Activated CD4-positive, alpha-beta memory T cell treated with anti-CD3 and anti-CD28 coated beads, Interleukin-2, amount 10 ng/mL, durations not matched to agents 7 days and 5 days (primary cell): ENCODE measurements at places on chromosomes 5 and 9. TPM values are rescaled to one million over a fixed set of nuclear protein-coding genes. Genes with fewer than 3 reads are reported as not detected.

The OTP gene
- not detected for total RNA-seq

DNA sequence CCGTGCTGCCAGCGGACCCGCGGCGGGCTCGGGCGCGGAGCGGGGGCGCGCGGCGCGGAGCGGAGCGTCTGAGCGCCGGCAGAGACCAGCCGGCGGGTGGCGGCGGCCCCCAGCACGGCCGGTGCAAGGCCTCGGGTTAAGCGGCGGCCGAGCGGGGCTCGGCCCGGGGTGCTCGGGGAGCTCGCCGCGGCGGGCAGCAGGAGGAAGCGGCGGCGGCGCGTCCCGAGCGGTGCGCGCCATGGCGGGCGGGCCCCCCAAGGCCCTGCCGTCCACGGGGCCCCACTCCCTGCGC is 150 bp downstream of the SNX30 start:
- no peak overlapping the region for H3K4me3 ChIP-seq
- H3K27me3 ChIP-seq: peaks cover 8% of the 10 kb centered on the region
- peaks cover 61% of the 10 kb centered on the region for H3K4me1 ChIP-seq
- H3K27ac ChIP-seq: no peak overlapping the region

The DOCK8 gene
- total RNA-seq: 370 TPM

DNA sequence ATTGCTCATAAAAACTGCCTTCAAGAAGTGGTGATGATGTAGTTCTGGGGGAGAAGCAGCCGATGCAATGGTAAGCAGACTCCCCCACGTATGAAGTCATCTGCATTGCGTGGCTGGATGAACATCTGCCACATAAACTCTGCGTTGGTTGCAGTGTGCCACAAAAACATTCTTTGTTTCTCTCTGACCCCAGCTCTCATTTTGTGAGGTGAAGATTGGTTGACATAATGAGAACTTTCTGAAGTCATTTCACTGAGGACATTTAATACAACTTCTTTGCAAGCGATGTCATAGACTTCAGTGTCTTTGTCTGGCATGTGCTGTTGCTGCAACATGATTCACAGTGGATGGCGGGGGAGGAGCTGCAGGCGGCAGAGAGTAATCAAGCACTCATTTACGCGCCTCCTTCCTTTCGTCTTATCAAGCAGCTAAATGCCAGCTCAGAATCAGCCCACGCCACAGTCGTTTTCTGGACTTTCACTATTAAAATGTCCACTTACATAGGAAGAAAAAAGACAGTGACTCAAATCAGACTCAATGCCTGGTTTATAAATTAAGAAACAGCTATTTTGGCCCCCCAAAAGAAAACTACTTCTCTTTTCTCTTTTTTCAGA is 91.5 kb upstream of the NFIL3 start:
- H3K4me1 ChIP-seq: peaks cover 5% of the 10 kb centered on the region
- H3K4me3 ChIP-seq: no peak overlapping the region
- H3K27ac ChIP-seq: no peak overlapping the region
- H3K27me3 ChIP-seq: peaks cover 38% of the 10 kb centered on the region

DNA sequence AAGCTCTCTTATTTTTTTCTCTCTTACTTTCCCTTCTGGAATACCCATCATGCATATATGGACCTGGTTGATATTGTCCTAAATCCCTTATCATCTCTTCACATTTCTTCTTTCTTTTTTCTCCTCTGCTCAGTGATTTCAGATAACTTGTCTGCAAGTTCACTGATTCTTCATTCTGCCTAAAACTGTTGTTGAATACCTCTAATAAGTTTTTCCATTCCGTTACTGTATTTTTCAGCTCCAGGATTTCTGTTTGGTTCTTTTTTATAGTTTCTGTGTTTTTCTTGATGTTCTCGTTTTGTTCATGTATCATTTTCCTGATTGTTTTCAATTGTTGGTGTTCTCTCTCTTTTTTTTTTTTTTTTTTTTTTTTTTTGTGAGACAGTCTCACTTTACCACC is 203.7 kb downstream of the COMMD10 start:
- H3K4me1 ChIP-seq: no peaks in the 10 kb centered on the region
- peaks cover 13% of the 10 kb centered on the region for H3K36me3 ChIP-seq
- DNase-seq: no peak
- H3K27ac ChIP-seq: no peak overlapping the region
- H3K4me3 ChIP-seq: no peak overlapping the region
- H3K27me3 ChIP-seq: no peaks in the 10 kb centered on the region

The ZDHHC21 gene
- total RNA-seq: 7.5 TPM

DNA sequence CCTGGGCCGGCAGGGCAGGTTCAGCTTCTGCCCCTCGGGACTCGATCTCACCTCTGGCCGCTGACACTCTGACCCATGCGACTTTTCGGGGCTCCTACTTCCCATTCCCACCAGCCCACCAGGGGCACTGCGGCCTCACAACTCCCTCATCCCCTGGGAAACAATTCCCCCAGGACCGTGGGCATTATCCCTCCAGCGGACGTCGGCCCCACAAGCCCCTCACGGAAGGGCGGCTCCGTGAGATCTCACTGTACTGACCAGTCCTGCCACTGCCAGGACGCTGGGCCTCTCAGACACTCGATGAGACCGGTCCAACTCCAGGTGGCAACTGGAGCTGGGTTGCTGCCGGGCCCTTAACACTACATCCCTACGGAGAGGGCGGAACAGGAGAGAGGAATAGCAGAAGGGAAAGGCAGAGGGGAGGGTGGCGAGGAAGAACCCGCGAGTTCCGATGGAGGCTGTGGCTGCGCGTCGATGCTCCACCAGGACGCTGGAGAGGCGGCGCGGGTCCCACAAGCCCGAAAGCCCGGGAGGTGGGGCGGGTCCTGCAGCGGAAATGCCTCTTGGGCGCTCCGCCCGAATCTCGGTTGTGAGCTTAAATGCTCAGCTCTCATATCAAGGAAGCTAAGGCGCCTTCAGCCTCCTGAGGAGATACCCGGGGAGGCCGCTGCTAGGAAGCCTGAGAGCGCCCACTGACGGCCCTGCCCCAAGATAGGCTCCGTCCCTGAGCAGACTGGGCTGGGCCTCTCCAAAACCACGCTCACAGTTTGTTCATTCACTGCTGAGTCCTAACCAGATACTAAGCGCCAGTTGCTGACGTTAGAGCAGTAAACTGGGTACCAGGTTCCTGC is 36.3 kb downstream of the VCP start:
- no peaks in the 10 kb centered on the region for H3K27me3 ChIP-seq
- H3K4me1 ChIP-seq: peaks cover 11% of the 10 kb centered on the region
- H3K4me3 ChIP-seq: peak overlapping the region; percentile 36
- peaks cover 3% of the 10 kb centered on the region for H3K36me3 ChIP-seq

The PRSS3 gene
- total RNA-seq: not detected

The SLC6A18 gene
- not detected for total RNA-seq

The C9orf50 gene
- total RNA-seq: not detected

DNA sequence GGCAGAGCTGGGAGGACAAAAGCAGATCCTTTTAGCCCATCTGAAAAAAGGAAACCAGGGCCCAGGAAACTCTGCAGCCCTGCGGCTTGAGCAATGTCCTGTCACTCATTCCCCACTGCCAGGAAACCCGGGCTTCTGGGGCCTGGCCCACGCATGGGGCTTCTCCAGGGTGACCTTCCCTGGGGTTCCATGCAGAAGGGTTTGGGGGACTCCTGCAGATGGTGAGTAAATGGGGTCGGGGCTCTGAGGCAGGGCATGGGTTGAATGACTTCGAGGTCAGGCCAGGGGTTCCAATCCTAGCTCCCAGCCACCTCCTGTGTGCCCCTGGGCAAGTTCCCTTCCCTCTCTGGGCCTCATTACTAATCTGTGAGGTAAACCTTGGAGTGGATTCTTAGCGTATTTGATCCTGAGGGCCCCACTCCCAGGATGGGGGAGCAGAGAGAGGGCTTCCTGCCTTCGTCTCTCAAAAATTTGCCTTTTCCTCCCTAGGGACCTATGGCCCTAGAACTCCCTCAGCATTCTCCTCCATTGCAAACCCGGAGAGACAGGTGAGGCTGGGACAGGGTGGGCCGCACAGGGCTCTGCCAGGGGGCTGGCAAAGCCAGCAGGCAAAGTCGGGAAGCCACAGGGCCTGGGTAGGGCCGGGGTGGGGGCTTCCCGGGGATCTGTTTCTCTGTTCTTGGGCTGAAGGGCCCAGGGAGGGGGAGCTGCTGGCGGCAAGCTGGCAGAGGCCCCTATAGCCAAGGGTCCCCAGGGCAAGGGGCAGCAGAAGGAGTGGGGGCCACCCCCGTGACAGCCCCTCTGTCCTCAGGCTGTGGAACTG is 25.8 kb downstream of the ADGRD2 start:
- no peaks in the 10 kb centered on the region for H3K36me3 ChIP-seq
- H3K4me1 ChIP-seq: no peaks in the 10 kb centered on the region
- no peak overlapping the region for H3K4me3 ChIP-seq
- no peak for DNase-seq
- H3K27ac ChIP-seq: no peak overlapping the region

- no peaks in the 10 kb centered on the region for H3K27me3 ChIP-seq
- H3K36me3 ChIP-seq: no peaks in the 10 kb centered on the region
- no peak overlapping the region for H3K4me3 ChIP-seq
- no peak for DNase-seq
- no peak overlapping the region for H3K27ac ChIP-seq
- H3K4me1 ChIP-seq: no peaks in the 10 kb centered on the region
Observed at GRCh38 chr5:152689250-152689711, 284.2 kb upstream of the NMUR2 start.

DNA sequence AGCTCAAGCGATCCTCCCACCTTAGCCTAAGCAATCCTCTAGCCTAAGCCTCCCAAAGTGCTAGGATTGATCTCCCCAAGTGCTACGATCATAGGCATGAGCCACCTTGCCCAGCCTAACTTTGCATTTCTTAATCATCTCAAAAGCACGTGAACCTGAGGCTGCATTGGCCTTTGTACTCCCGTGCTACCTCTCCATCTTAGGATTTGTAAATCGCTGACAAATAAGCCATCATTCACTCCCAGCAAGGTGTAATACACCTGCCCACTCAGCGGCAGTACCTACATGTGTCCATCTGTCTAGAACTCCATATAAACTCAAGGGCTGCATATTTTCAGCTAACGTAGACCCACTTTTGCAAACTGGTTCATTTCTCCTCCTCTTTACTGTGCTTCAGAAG is 2.8 kb downstream of the ANKH start:
- H3K4me3 ChIP-seq: peak overlapping the region; percentile 89
- no peaks in the 10 kb centered on the region for H3K27me3 ChIP-seq
- H3K36me3 ChIP-seq: peaks cover 16% of the 10 kb centered on the region
- peak overlapping the region; percentile 77 for H3K27ac ChIP-seq

DNA sequence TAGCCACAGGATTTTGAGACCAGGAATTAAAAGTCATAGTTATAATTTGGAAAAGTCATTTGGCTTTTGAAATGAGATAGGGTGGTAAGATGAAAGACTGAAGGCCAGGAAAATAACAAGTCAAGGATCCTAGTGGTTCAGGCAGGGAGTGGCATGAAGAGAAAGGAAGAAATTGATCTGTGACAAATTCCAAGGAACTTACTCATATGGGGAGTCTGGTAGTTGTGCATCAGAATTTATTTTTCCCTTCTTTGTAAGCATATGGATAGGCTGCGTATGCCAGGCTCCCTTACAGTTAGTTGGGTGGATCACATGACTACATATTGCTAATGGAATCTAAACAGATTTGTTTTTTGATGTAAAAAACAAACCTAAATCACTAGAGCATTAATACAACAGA is 21.0 kb downstream of the ISL1 start:
- no peak for DNase-seq
- H3K27ac ChIP-seq: no peak overlapping the region
- H3K4me3 ChIP-seq: no peak overlapping the region
- no peaks in the 10 kb centered on the region for H3K36me3 ChIP-seq

- peaks cover 4% of the 10 kb centered on the region for H3K4me1 ChIP-seq
- H3K4me3 ChIP-seq: no peak overlapping the region
- peaks cover 8% of the 10 kb centered on the region for H3K36me3 ChIP-seq
Observed at GRCh38 chr5:96288845-96289185, 144.2 kb downstream of the PCSK1 start.

DNA sequence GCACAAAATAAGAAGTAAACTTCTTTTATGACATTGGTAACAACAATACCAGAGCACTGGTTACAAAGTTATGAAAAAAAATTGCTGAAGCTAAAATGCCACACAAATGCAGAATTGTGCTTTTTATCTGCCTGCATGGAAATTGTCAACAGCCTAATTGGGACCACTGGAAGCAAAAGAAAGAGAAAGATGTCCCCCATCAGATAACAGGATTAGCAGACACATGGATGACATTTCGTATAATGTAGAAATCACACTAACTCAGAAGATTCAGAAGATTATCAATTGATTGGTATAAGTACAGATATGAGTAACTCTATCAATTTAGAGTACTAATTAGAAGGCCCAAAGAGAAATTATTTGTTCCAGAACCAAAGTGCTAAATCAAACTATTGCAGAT is 19.1 kb upstream of the FRMD3 start:
- no peak overlapping the region for H3K27ac ChIP-seq
- H3K4me1 ChIP-seq: no peaks in the 10 kb centered on the region
- H3K4me3 ChIP-seq: no peak overlapping the region
- no peaks in the 10 kb centered on the region for H3K36me3 ChIP-seq

The LECT2 gene
- not detected for total RNA-seq

The SLCO4C1 gene
- 3.6 TPM for total RNA-seq

GRCh38 chr5:111563031-111563822 is 50.9 kb upstream of the STARD4 start:
- no peaks in the 10 kb centered on the region for H3K4me1 ChIP-seq
- H3K27ac ChIP-seq: no peak overlapping the region
